ENCODE measurements at places on chromosomes 12 and 14.

GRCh38 chr12:1250641-1251040 lies 259.6 kb downstream of the ERC1 start:
- DNase-seq = peak; percentile 19

- DNase-seq = peak; percentile 38
Measured at GRCh38 chr14:93286212-93286890, 46.5 kb downstream of the BTBD7 start.

GRCh38 chr14:75429562-75429961 lies 1.7 kb downstream of the JDP2 start:
- DNase-seq = no peak

DNA sequence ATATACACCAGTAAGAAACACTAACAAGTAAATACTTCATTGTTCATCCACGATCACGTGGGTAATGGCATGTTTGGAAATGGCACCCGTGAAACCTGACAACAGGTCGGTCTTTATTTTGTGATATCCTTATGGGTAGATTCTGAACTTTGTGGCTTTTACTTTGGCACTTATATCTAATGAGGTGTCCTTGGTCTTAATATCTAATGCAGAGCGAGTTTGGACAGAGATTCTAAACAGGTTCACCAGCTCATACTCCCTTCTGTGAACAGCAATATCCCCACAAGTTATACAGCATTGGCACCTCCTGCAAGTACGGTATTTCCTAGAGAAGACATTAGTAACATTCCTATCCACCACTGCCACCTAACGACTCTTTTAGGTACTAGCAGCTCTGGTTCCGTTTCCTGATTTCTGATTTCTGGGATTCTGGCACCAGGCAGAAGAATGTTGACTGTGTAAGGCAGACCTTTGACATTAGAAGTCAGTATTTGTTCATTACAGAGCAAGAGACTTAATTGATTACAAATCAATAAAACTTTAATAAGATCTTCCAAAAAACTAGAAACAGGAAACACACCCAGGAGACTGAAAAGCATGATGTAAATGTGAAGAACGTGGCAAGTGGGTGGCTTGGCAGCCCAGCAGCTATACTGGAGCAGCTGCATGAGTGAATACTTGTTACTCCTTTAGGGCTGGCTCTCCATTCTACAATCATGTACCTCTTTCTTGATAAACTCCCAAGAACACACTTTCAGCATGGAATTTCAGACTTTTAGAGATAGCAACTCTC lies 2.5 kb downstream of the ANG start:
- peak; percentile 85 for DNase-seq

DNA sequence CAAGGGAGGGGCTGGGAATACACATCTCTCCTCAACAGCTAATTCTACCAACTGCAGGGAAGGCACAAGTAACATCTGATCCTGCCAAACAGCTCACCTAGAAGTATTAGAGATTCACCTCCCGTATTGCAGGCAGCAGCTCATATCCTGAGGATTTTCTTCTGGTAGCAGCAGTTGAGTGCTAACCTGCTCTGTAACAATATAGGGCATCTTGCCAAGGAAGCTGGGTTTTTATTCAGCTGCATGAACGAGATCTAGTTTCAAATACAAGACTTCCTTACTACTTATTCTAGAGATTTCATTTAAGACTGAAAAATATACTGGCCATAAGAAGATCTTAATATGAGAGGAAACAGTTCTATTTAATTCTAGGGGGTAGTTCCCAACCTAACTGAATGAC lies 261.4 kb upstream of the USP15 start:
- no peak for DNase-seq

DNA sequence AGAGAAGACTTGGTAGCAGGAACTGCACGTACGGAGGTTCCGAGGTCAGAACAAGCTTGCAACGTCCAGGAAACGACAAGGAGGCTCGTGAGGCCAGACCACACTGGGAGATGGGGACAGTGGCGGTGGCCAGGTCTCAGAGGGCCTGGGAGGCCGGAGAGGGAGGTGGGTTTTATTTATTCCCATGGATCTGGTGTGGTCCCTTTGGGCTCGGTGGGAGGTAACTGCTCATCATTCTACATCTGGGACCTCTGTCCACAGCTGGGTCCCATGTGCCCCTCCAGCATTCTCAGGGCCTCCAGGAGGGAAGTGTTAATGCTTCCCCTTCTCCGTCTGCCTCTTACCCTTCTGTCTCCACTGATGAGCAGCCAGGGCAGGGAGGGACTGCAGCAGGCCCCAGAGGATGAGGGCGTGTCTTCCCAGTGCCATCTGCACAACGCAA lies 35.7 kb upstream of the NCOR2 start:
- no peak for DNase-seq

DNA sequence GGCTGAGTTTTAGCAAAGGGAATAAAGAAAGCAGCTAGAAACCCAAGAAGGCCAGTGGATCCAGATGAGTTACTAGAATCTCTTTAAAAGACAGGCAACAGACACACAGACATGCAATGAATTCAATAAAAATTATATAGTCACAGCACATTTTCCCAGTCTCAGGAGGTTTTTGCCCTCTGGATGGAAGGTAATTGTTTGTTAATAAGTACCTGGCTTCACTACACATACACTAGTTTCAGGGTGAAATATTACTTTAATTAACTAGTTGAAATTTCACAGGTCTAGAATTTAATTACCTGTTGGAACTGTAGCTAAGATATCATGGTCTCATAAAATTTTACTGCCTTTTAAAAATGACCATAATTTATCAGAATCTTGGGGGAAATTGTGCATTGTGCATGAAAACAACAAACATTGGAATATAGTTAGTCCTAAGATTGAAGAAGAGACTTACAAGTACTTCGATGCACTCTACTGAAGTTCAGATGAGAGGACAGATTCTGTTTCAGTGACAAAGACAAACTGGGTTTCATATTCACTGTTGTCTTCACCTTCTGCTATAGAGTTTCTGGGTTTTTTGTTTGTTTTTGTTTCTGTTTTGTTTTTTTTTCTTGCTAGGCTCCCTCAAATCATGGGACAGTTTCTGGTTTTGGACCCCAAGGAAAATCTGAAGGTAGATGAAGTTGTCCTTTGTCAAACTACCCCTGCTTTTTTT lies 277.0 kb upstream of the GARIN6 start:
- no peak for DNase-seq

DNA sequence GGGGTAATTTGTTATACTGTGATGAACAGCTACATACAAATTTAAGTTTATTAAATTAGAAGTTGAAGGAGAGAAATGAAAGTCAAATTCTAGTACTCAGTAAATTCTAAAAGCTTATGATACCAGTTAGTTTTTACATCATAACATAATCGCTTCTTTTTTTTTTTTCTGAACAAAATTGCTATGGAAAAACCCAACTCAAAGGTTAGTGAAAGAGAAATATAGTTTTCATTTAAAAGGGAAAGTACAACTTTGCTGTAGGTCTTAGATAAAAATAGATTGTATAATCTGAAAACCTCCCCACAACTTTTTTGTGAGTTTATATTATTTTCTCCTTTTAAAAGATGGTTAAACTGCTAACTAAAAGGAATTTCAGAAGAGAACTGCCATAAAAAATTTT lies 53.7 kb upstream of the LRRK2 start:
- DNase-seq = no peak

GRCh38 chr12:34290381-34290995 lies 268.2 kb downstream of the ALG10 start:
- DNase-seq = no peak

DNA sequence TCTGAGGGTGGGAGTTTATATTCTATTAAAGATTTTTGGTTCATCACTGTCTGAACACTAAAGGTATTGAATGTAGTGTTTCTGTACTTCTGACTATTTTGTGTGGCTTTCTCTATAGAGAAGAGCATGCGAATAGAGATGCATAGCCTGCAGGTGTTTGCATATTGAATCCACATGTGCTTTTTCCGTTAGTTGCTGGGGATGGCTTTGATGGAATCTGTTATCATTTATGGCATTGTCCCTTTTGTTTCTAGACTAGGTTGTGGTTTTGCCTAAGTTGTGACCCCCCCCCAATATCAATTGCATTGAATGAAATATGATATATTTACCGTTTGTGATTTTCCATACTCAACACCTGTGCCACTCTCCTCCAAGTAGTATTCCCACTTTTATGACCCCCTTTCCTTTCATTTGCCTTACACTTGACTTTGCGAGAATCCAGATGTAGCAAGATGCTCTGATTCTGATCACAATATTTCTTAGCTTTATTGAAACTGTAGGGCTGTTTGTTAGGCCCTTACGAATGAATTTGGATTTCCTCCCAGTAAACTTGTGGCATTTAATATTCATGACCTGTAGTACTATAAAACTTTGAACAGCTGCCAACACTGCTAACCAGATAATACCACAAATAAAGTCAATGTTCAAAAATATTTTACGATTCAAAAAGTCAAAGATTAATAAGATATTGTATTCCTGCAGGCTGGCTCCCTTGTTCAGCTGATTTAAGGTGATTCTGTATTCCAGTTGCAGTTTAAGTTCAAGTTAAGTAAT lies 176.4 kb downstream of the TMTC2 start:
- DNase-seq = peak; percentile 43

DNA sequence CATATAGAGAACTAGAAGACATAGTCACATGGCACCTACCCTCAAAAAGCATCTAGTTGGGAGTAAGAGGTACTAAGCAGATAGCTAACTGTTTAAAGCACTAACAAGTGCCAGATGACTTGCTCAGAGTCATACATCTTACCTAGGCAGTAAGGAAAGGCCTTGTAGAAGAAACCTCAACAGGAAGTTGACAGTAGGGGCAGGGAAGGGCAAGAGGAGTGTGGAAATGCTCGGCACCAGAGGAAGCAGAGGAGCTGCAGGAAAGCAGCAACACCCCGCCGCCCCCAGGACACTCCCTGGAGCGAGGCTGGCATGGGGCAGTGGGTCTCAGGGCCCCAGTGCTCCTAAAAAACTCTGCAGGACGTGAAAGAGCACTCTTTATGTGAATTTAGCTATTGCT lies 92.9 kb downstream of the PPP2R5C start:
- no peak for DNase-seq

DNA sequence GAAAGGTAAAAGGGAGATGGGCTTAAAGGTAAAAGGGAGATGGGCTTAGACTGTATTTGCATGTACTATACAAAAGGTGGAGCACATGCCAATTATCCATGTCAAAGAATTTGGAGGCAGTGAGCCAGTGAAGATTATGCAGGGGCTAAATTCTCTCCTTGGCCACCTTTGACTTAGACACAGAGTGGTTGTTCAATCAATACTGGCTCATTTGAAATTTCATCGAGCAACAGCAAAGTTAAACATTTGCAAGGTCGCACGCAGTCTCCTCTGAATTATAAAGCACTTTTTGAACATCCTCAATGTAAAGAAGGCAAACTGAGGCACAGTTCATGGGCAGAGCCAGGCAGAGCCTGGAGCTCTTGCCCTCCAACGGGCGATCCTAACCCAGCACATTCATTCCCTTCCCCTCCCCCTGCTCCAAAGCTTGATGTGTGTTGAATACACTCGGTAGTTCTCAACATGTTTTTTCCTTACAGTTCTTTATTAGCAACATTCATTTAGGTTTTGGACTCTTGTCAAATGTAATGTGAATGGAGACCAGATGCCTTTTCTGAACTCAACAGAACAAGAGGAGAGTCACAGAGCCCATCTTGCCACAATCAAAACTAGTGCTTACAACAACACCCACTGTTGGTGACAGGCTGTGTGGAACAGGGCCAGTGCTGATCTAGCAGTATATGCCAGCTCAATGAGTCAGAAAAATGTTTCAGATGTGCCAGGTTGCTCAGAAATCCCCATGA lies 169.7 kb upstream of the G2E3 start:
- peak; percentile 5 for DNase-seq

DNA sequence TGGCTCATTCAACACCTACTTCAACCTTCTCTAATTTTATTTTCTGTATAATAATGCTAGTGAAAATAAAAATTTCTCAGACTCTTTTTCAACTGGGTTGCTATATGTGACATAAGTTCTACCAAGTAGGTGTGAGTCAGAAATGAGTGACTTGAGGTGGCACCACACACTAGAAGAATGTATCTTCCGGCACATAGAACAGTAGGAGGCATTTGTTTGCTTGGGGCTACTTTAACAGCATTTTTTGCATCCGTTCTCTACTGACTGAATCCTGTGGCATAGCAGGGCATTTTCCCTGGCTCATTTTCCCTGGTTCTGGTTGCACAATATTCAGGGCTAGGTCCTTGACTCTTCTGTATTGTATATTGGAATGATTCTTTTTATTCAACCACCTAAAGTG lies 194.0 kb upstream of the SLC16A7 start:
- no peak for DNase-seq

DNA sequence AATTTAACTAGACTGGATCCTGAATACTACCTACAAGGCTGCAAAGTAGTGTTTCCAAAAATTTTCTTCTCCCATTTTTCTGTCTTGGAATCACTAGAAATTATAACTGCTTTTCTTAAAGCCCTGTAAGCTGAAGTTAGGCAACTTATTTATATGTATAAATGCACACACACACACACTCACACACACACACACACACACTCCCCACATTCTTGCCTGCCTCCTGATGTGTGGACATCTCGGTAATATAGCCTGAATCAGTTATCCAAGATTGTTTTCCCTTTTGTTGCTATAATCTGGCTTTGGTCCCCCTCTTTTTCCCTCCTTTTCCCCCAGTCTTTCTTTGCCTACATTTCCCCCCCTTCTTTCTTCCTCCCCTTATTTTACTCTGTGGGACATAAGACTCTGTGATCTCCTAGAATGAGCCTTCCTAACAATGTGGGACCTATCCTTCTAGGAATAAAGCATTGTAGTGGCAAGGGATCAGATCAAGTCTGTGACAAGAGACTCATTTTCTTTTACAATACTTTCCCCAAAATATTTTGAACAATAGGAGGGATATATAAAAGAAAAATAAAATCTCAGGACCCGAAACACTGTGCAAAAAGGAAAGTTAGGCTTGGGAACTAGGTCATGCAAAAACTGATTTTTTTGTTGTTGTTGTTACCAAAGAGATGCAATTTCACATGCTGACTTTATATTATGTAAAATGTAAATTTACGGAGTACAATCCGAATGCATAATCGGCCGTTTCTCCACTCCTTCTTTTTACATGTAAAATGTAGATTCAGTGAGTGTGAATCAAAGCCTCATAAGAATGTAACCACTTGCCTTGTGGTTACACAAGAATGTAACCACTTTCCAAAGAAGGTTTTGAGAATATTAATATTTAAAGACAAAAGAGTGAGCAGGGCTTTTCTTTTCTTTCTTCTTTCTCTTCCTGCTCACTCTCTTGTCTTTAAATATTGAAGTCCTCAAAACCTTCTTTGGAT lies 26.3 kb upstream of the CD69 start:
- peak; percentile 76 for DNase-seq

GRCh38 chr14:60652674-60653651 lies 3.7 kb upstream of the SIX1 start:
- DNase-seq = peak; percentile 24

Data from choroid plexus epithelial cell (primary cell).